Activated CD4-positive, alpha-beta T cell treated with anti-CD3 and anti-CD28 coated beads, Interleukin-2, Interleukin-4, amounts not matched to agents 100 ng/mL and 50 ng/mL, durations not matched to agents 16 hours and 8 hours (primary cell): ENCODE measurements at places on chromosomes 6 and 20.

GRCh38 chr20:910132-910869 is 5.8 kb downstream of the ANGPT4 start:
- DNase-seq, result no peak

DNA sequence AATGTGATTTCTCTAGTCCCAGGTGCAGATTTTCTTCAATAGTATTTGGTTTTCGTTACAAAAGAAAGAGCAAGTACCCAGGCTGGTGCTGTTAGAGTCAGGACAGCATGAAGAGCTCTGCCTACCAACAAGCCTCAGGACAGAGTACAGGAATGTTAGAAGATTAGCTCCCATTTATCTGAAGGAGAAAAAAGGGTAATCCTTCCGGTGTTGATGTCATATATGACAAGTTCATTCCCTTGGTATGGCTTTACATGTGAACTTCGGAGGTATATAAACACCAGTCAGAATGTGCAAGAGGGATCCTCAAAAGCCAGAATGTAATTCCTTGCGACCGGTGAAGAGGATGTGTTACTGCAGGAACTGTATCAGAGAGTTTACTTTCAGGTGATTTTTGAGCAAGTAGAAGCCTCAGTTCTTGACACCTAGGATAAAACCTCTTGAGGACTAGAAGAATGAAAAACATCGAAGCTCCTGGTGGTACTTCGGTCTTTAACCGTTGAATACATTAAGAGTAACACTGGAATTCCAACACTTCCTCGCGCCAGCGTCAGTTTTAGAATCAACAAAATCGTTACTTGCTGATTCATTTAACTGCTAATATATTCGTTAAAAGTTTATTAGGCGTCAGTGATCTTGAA is 194.2 kb upstream of the ZNF184 start:
- DNase-seq, result no peak

- DNase-seq, result peak; percentile 5
Observed at GRCh38 chr6:110102411-110102810, 77.1 kb downstream of the WASF1 start.

DNA sequence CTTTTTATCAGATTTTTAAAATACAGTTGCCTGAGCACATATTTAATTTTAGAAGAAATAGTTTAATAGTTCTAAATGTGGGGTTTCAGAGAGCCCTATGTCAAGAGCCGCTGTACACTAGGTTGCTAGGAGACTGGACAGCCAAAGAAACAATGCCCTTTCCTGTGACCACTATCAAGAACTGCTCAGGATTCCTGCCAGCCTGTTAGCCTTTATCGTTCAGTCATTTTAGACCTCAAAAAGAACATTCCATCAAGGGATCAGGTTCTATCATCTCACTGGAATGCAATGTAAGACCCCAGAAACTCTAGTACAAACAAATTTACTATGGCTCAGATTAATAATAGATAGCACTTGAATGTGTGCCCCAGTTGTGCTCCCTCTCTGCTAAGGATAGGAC is 181.2 kb upstream of the CCN2 start:
- DNase-seq, result no peak

GRCh38 chr6:5814116-5814515 is 192.6 kb downstream of the NRN1 start:
- DNase-seq, result no peak

DNA sequence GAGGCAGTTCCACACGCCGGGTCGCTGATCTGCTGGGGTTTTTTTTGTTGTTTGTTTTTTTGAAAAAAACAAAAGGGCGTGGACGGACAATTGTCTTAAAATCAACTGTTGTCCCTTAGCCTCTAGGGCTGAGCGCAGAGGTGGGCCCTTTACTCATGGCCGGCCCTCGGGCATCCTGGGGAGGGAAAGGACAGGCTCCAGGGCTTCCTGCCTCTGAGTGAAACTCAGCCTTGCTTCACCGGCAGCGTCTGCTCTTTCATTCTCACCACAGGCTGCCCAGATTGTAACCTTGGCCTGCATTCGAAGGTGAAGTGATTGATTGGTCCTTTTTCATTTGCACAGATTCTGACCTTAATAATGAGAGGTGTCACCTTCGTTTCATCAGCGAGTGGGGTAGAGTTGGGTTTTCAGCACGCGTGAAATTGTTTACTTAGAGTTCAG is 797 bp downstream of the SMIM13 start:
- peak; percentile 66 for DNase-seq

DNA sequence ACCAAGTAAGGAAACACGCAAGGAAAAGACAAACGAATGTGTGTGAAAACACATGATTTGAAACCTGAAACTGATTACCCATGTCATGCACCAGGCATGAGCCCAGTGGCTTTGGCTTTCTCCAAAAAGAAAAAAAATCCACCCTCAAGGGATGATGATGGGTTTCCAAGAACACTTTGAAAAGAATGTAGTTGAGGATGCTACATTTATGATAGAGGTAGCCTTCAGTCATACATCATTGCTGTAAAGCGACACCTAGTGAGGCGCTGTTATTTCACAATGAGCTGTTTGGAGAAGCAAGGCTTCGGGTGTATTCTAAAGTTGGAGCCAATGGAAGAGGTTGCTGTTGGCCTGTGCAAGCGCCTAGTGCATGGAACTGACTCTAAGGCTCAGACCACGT is 124.9 kb downstream of the SCML4 start:
- no peak for DNase-seq

- no peak for DNase-seq
Observed at GRCh38 chr20:12699374-12700228, 309.2 kb upstream of the SPTLC3 start.

DNA sequence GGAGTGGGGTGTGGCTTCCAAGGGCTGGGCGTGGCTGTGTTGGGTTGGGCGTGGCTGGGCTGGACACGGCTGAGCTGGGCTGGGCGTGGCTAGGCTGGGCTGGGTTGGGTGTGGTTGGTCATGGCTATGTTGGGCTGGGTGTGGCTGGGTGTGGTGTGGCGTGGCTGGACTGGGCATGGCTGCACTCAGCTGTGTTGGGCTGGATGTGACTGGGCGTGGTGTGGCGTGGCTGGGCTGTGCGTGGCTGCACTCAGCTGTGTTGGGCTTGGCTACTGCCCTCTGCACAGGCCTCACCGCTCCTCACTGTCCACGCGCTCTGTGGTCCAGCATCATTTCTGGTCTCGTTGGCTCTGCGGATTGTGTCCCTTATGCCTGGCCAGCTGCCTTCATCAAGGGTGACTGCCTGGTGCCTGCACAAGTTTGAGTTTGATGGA is 43.5 kb upstream of the SLCO4A1 start:
- no peak for DNase-seq

DNA sequence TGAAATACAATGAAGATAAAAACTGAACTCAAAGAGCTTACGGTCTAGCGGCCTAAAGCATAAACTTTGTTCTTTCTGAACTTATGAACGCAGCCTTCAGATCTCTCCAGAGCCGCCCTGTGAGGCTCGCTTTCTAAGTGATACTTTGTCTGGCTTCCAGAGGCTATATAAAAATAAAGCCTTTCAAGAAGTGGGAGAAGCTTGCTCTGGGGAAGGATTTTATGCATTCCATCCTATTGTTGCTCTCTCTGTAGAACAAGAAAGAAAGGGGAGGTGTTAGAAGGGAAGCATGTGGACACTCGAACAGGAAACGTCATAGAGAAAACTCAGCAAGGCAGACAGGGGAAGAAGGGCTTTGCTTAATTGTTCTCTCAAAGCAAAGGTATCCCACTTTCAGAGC is 77.0 kb downstream of the TBX18 start:
- DNase-seq, result no peak

DNA sequence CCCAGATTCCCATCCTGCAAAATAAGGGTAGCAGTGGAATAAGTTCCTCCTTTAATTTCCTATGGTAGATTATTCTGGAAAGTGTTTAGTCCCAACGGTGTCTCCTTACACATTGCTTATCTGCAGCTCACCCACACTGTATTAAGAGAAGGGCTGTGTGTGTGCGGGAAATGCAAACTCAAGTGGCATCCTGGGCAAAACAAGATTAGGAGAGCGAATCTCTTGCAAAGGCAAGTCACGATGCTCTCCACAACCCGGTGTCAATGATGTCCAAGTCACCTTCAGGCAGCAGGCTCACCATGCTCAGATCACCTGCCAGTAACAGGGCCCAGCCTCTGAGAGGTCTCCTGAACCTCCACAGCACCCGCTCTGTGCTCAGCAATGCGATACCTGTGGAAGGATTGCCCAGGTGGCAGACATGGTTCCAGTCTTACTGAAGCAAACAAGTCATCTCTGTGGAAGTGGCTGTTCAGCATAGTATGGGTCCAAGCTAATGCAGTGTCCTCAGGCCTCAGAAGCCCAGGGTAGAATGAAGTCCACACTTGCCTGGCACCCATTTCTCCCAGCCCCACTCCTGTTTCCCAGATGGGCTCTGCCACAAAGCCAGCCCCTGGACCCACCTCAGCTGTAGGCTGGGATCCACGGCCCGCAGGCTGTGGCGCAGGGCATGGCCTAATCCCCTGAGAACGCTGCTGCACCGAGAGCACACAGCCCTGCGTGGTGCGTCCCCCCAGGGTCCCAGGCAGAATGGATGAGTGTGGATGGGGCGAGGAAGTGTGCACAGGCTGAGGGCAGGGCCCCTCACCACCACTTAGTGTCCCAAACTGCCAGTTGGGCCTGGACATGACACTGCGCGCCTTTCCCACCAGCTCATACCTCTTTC is 101.2 kb downstream of the PXDC1 start:
- no peak for DNase-seq

DNA sequence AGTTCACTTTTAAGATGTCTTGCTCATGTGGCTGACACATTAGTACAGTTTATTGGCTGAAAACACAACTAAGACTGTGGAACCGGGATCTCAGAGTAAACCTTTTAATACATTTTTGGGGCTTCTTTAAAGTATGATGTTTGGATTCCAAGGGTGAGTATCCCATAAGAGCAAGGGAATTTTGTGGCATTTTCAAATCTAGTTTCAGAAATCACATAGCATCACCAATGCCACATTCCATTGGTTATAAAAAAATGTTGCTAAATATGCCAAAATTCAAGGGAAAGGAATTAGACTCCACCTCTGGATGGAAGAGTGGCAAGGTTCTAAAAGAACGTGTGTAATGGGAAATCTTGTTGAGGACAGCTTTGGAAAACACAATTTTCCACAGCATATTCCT is 338.6 kb downstream of the COL12A1 start:
- no peak for DNase-seq

- no peak for DNase-seq
Observed at GRCh38 chr6:96032661-96033060, 16.9 kb downstream of the FUT9 start.

GRCh38 chr20:17605131-17605660 is 35.3 kb downstream of the DSTN start:
- no peak for DNase-seq

DNA sequence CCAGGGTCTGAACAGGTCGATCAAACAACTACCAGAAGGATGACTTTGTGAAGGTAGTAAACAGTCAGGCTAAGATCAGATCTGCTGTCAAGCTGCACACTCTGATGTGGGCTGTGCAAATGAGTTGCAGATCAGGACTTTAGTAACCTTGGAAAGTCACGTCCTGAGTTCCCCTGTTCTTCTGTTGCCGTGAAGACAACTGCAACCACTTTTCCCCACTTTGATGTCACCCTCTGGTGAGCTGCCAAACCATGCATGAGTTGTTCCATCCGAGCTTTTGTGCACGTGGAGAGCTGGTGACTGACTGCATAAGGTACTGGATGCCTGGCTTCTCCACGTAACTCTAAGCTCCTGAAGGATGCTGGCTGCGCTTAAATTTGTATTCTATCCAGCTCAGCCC is 111.0 kb downstream of the CD83 start:
- no peak for DNase-seq

- no peak for DNase-seq
Observed at GRCh38 chr6:156701966-156702365, 75.2 kb upstream of the ARID1B start.

DNA sequence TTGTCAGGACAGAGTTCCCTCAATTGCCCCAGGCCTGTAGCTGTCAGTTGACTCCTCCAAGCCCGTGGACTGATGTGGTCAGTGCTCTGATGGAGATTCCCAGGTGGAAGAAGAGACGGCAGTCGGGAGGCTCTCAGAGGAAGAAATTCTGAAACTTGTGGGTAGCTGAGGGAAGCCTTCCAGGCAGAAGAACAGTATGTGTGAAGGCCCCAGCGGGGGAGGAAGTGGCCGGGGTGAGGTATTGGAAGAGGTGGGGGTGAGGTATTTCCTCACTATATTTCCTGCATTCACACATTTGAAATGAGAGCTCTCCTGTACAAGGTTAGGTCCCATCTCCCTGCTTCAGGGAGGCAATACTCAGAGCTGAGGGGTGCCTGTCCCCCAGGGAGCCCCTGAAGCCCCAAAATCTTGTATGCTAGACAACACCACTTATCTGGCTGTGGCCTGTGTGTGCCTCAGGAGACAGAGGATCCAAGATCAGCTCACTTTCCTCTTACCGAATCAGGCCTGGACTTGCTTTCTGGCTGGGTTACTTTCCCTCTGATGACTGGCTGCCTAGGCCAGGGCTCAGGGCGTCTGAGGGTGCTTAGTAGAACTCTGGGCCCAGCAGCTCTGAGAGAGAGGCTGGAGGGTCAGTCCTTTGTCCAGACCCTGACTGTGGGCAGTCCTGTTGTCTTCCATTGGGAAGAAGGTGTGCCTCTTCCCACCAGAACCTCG is 49.3 kb upstream of the MYL9 start:
- DNase-seq, result peak; percentile 76

DNA sequence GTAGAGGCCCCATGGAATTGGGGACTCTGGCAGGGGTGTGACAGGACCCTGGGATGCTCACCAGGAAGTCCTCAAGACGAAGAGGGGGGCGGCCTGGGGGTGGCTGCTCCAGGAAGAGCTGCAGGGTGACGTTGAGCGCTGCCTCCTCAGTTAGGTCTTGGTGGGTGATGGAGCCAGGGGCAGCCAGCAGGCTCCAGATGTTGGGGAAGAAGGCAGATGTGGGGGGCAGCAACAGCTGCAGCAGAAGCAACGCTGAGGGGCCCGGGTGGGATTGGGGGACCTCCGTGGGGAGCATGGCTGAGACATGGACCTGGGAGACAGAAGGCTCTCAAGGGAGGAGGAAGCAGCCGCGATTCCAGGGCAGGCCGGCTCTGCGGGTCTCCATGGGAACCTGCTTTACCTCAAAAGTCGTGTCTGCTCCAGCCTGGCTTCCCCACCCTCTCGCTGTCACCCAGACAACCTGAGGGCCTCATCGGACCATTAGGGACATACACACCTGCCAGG is 591 bp downstream of the VWA7 start:
- peak; percentile 11 for DNase-seq

DNA sequence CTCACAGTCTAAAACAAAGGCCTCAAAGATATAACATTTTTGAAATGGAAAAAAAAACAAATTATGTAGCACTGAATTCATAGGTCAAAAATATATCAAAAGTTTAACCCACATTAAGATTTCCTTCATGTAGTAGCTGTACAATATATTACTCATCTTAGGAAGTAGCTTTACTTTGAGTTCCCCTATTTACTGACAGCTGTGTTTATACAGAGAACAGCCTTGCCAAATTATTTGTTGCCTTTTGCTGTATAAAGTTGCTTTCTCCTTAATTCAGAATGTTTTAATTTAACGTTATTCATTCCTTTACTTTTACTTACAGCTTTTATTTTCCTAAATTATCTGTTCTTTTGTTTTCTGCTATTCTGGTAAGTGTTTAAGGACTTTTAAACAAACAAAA is 181.0 kb downstream of the COL12A1 start:
- no peak for DNase-seq

GRCh38 chr6:130306377-130306776 is 59.4 kb upstream of the TMEM200A start:
- no peak for DNase-seq
